ENCODE measurements at places on chromosomes 7 and 10.

GRCh38 chr10:27719052-27719451 lies 26.6 kb downstream of the MKX start:
- H3K27ac ChIP-seq = no peak overlapping the region
- H3K4me3 ChIP-seq = no peak overlapping the region
- H3K27me3 ChIP-seq = peaks cover 50% of the 10 kb centered on the region
- no peaks in the 10 kb centered on the region for H3K4me1 ChIP-seq
- H3K36me3 ChIP-seq = no peaks in the 10 kb centered on the region

GRCh38 chr10:63268798-63269503 lies 135.8 kb downstream of the NRBF2 start:
- DNase-seq = peak; percentile 89
- H3K27ac ChIP-seq = peak overlapping the region; percentile 99
- H3K36me3 ChIP-seq = peaks cover 3% of the 10 kb centered on the region
- peaks cover 28% of the 10 kb centered on the region for H3K4me1 ChIP-seq
- H3K27me3 ChIP-seq = no peaks in the 10 kb centered on the region

DNA sequence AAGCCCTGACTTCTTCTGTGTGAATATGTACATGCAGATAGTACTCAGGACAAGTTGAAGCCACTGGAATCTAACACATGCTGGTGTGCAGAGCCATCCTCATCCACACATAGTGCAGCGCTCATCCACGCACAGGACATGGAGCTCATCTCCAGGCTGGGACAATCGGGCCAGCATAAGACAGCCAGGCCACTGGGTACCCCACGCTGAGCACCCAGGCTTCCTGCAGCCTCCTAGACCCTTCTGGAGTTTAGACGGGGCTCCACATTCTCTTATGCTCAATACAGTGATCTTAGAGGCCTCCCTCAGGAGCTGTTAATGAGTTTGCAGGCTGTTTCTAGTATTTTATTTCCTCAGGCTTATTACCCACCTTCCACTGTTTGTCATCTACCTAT lies 238.9 kb downstream of the TNS3 start:
- no peak overlapping the region for H3K27ac ChIP-seq
- no peaks in the 10 kb centered on the region for H3K36me3 ChIP-seq
- DNase-seq = no peak
- H3K4me1 ChIP-seq = no peaks in the 10 kb centered on the region
- no peaks in the 10 kb centered on the region for H3K27me3 ChIP-seq

DNA sequence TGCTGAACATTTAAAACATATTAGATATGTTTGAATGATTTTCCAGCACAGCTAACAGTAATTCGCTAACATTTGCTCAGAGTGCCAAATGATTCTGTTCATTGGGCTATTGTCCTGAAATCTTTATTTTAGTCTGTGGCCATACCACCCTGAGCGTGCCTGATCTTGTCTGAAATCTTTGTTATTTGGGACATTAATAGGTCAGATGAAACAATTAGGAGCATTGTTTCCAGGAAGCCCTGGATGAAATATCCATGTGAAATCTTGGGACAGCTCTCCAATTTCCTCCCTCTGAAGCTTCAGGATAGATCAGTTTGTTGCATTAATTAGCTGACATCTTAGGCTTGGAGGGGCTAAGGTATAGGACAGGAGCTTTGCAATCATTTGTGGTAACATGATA lies 512.0 kb downstream of the KIF20B start:
- no peak overlapping the region for H3K27ac ChIP-seq
- H3K4me3 ChIP-seq = no peak overlapping the region
- H3K36me3 ChIP-seq = no peaks in the 10 kb centered on the region

- no peaks in the 10 kb centered on the region for H3K27me3 ChIP-seq
- no peak overlapping the region for H3K4me3 ChIP-seq
- H3K36me3 ChIP-seq = peaks cover 77% of the 10 kb centered on the region
- H3K4me1 ChIP-seq = peaks cover 28% of the 10 kb centered on the region
- DNase-seq = no peak
Measured at GRCh38 chr10:26544932-26545331, 106.8 kb downstream of the APBB1IP start.

All from activated CD4-positive, alpha-beta T cell treated with anti-CD3 and anti-CD28 coated beads, Interleukin-2, amount 10 ng/mL, durations not matched to agents 7 days and 5 days (primary cell).